Activated naive CD4-positive, alpha-beta T cell treated with Interleukin-2 at 50 U/mL for 16 hours (primary cell): ENCODE measurements at places on chromosomes 3 and 15.
A peak's percentile ranks its signal among the peaks of the same experiment; 100 is the strongest.

DNA sequence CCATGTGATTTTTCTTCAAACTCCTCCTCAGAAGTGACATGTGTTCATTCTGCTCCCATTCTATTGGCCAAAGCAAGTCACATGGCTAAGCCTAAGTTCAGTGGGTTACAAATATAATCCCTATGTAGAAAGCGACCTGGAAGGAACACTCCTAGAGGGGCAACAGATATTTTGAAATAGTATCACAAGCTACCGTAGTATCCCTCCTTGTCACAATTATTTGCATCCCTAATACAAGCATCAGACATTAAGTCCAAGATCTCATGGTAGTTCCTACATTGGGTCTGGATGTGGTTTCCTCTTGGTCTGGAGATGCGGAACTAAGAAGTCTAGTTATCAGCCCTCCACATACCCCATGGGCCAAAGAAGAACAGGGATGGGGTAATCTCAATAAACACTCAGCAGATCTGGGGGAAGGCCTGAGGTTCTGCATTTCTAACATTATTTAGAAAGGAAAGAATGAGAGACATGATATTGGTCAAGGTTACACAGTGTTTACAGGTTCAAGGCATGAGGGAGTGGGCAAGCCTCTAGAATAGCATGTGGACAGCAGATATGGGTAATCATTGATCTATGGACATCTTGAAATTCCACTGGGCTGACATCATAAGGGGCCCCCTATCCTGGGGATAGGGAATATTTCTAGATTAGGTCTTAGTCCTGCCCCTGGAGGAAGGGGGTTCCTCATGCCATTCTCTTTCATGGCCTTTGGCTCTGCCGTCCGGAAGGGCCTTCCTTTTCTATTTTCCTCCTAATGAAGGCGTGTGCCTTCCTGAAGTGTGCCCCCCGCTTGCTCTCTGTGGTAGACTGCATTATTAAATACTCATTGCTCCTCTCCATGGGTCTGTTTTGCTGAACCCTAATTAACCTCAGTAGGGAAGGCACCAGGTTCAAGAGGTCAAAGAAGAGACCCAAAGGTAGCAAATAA, 17.8 kb upstream of the ABHD2 start:
- no peak for DNase-seq

DNA sequence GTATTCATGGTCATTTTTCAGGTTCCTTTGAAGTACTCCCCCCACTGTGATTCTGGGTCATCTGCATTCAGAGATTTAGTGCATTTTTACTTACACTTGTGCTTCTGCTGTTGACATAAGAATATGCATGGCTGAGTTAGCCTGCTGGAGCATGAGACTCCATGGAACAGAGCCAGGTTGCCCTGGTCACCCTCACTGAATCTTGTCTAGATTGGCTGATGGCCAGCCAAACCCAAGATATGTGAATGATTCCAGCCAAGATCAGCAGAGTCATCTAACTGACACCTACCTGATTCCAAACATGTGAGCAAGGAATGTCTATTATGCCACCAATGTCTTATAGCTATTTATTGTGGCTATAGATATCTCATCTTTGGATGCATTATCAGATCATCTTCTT, 25.1 kb downstream of the DTWD1 start:
- DNase-seq: no peak

DNA sequence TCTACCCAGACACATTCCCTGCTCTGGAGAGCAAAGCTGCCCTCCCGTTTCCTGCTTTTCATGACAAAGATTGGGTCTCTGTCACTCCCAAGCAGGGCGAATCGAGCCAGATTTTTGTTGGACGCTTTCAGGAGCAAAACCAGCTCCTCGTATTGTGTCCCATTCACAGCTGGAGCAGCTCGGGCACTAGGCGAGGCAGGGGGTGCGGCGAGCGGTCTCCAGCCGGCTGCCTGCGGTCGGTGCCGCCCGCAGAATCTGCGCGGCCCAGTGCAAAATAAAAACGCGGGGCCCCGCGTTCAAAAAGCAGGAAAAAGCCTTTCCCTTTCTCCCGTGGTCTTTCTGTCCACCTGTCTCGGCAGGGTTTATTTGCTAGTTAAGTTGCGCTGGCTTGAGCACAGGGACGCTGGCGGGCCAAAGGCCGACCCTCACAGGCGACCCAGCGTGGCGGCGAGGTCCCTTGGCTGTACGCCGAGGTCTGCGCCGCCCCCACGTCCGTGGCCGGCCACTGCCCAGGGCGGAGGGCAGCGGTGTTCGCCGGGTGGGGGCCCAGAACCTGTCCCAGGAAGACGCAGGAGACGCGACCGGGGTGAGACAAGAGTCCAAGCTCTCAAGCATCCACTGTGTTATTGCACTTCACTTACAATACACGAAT, 71.2 kb downstream of the CYP19A1 start:
- no peak for DNase-seq

DNA sequence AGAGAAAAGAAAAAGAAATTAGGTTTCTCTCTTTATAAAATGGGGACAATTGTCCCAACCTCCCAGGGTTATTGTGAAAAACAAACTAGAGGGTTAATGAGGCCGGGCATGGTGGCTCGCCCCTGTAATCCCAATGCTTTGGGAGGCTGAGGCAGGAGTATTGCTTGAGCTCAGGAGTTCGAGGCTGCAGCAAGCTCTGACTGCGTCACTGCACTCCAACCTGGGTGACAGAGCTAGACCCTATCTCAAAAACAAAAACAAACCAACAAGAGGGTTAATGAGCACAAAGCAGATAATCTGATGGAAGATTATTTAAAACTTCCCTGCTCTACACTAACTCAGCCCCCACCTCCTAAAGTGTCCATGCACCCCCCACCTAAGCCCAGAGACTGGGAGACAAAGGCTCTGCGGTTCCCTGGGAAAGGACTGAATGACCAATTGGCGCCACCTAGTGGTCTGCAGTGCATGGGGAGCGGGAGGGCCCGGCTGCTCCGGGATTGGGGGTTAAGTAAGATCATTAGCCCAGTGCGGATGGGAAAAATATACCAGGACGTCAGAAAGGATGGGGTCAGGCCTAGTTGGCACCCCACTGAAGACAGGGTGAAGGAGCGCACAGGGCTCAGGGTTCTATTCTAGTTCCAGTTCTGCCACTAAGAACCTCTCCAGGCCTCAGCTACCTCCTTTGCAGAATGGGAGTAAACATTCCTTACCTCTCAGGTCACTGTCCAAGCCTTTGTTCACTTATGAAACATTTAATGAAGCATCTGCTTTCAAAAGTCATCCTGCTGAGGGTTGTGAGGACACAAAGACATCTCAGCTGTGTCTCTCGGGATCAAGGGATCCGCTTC, 15.6 kb downstream of the PIF1 start:
- DNase-seq: peak; percentile 72

GRCh38 chr15:33310481-33311311, at the start of gene RYR3:
Gene RYR3, plus strand, starts transcription at chr15:33310967. Its CDS starts 79 bp downstream, at chr15:33311046.
- no peak for DNase-seq

- no peak for DNase-seq
These were observed 10.3 kb upstream of the RFTN1 start for GRCh38 chr3:16523778-16524177.
